ENCODE measurements at places on chromosomes 16 and 17.

DNA sequence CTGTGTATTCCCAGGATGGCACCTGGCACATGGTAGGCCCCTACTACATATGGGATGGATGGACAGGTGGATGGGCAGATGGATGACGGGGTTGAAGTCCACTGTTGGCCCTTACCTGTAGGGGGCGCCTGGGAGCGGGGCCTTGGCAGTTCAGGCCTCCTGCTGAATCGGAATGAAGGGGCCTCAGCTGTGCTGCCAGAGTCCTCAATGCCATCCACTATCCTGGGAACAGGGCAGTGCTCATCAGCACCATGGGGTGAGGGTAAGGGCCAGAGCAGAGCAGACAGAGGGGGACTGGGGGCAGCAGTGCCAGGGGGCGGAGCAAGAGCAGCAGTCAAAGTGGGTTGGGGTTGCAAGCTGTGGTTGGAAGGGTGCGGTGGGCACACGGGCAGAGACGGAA lies 8.3 kb upstream of the RAB5C start:
- DNase-seq = no peak

- no peak for DNase-seq
These were observed 13.2 kb downstream of the RPH3AL start for GRCh38 chr17:339193-340061.

- no peak for DNase-seq
These were observed 66.6 kb upstream of the ELAC2 start for GRCh38 chr17:13084420-13084819.

DNA sequence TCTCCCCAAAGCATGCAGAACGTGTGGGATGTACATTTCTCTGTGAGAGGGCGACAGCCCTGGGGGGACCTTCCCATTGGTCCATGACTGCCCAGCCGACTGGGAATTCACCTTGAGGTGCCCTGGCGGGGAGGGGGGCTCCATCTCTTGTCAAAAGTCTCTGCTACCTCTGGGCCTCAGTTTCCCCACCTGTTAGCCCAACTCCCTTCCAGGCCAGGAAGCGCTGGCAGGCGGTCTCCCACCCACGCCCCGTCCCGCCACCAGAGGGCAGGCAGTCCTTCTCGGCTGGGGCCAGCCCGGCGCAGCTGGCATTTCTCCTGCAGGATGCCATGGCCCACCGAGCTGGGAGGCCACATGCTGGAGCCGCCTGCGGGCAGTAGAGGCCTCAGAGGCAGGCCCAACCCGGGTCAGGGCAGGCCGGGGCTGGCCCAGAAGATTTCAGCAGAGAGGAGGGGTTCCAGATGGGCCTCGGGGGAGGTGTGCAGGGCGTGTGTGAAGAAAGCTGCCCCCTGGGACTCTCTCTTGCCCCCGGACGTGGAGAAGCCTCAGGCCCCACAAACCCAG lies 16.6 kb downstream of the CD7 start:
- DNase-seq = no peak

DNA sequence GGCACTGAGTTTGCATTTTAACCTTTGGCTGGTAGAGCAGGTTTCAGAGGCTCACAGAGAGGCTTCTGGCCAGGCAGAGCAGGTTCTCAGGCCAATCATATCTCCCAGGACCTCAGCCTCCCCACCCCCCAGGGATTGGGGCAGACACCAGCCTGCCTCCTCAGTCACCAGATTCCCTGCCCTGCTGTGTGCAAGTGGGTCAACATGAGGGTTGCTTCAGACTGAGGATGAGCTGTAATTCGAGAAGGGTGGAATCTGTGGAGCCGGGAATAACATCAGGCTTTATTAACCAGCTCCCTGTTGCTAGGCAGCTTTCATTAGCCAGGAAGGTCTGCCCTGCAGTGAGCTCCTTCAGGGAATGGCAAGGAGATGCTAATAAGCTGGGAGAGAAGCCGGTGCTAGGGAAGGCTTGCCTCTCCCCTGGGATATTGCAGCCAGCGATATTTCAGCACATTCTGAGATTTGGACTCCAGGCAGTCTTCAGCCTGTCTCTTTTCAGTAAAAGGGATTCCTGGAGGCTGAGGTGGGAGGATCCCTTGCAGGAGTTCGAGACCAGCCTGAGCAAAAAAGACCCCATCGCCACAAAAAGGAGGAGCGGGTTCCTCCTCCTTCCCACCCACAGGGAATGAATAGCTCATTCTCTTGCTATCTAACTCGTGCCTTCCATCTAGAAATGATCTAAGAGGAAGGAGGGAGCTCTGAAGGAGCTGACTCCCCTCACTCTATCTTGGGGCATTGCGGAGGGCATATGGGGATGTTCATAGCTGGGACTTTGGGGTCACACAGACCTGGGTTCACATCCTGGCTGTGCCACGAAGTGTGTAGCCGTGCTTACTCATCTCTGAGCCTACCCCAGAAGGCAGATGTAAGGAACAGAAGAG lies 10.7 kb downstream of the SGSM2 start:
- DNase-seq = peak; percentile 82

GRCh38 chr17:79201536-79202227 lies 127.1 kb downstream of the ENGASE start:
- DNase-seq = no peak

GRCh38 chr16:88493879-88494278 lies 40.8 kb downstream of the ZFPM1 start:
- no peak for DNase-seq

- DNase-seq = no peak
These were observed 48.4 kb downstream of the SEC14L1 start for GRCh38 chr17:77189148-77189547.

GRCh38 chr17:50986989-50987660 lies 121.0 kb upstream of the TOB1 start:
- DNase-seq = peak; percentile 48

- DNase-seq = no peak
These were observed 27.8 kb downstream of the CYB5D2 start for GRCh38 chr17:4170639-4171280.

GRCh38 chr17:74404218-74404617 lies 27.7 kb upstream of the GPRC5C start:
- no peak for DNase-seq

DNA sequence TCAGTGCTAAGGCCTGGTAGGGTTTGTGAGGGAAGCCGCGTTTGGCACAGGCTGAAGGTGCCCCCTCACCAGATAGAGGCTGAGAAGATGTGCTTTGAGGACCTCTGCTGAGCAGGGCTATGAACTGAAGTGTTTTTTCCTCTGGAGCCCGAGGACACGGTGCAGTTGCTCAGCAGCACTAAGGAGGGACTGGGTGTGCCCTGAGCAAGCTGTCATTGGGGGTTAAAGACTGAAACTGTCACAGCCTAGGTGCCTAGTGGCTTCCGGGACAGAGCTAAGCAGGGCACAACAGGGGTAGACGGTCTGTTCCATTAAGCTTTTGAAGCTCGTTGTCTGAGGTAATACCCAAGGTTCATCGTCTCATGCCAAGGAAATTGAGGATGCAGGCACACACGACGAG lies 24.8 kb upstream of the ASGR2 start:
- no peak for DNase-seq

DNA sequence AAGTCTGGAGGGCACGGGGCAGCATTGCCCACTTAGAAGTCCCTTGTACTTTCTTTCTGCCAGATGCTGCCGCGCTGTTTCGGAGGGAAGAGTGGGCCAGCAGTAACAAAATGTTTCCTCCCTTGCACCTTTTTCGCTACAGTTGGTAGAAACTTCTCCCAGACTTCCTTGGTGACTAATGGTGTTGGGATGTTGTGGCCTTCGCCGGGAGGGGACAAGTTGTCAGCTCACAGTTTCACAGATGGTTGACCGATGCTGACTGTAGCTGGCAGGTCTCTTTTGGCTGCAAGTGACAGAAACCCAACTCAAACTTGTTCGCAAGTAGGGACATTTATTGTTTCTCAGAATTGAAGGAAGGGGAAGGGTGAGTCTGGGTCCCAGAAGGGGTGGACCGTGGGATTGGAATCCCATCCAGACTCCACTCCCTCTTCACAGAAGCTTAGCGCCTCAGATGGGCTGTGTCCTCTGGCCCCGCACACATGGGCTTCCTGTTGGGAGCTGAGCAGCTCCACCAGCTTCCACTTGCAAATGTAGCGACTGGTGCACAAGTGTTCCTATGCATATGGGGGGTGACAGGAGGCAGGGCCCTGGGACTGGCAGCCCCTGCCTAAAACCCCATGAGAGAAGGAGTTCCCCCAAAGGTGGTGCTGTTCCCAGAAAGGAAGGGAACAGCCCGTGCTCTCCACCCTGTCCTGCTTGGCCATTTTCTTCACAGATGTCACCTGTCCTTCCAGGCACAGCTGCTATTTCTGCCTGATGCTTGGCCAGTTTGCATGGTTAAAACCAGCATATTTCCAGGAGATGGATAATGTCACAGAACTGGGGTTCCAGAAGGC lies 30.9 kb upstream of the RPRML start:
- no peak for DNase-seq

DNA sequence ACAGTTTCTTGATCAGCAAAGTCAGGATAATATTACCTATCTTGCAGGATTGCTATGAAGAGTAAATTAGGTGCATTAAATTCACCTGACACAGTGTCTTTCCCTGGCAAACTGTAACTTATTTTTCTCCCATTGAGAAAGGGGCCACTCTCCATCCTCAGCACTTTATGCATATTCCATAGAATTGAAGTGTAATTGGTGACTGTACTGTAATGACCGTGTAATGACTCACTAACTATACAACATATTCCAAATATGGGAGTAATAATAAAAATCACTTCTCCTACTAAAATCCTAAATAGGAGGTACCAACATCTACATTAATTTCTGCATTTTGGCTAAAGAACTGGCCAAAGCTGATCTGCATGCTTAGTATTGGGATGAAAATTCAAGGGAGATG lies 141.9 kb upstream of the NOG start:
- DNase-seq = no peak

GRCh38 chr17:59647288-59647687 lies 27.6 kb downstream of the CLTC start:
- DNase-seq = no peak

- DNase-seq = no peak
These were observed 48.9 kb upstream of the TRAP1 start for GRCh38 chr16:3766177-3766576.

- DNase-seq = no peak
These were observed at the start of gene TMEM92 for GRCh38 chr17:50274142-50274896. TMEM92 (plus strand) TSS chr17:50274466; CDS start chr17:50274502, 36 bp downstream.

Measured in AG09309 (cell line).